ENCODE measurements at places on chromosomes 1 and 21.

DNA sequence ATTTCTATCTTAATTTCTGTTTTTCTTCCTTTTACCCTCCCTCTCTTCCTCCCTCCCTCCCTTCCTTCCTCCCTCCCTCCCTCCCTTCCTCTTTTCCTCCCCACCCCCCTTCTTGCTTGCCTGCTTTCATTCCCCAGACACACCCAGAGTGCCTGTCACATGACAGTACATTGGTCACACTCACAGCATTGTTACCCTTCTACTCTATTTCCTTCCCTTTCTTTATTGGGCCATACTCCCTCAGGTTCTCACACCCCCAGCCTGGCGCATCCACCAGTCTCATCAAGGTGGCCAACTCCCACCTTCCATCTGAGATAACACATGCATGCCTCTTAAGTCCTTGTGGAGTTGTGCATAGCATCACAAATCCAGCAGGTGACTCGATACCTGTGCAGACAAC, 10.9 kb downstream of the TMPRSS3 start:
- DNase-seq = no peak

DNA sequence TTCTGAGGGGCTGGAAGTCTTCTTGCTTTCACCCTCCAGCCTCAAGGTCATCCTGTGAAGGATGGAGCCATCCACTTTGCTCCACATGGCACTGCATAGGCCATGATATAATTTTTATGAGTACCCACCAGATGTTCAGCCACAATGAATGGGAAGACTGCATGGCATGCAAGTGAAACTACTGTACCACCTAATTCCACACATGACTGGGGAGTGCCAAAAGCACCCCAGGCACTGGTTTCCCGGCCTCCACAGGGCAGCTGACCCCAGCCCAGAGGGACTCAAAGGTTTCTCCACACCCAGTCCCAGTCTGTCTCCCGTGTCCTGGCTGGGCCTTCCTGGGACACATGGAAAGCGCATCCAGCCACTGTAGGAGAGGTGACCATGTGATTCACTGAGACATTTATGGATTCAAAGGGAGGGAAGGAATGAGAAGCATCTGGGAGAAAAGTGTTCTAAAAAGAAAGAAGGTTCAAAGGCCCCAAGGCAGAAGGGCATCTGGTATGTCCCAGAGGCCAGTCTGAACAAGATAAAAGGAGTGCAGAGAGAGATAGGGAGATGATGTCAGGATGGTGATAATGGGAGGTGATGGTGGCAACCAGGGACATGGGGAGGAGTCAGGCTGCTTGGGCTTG, 12.1 kb downstream of the RHOU start:
- no peak for DNase-seq

DNA sequence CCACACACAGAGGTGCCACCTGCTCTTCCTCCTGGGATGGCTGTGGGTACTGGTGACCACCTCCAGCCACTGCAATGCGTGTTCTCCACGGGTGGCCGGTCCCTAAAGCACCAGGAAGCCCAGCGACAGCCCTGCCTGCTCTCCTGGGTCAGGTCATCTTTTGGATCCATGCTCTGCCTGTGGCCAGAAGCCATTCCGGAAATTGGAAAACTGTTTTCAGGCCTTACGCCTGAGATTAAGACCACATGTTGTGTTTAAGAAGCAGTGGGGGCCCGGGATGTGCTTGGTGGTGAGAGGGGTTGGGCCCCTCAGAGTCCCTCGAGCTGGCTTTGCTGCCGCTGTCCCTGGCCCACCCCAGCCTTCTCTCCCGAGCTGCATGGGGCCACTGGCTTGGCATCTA, 150.8 kb downstream of the PEX14 start:
- no peak for DNase-seq

DNA sequence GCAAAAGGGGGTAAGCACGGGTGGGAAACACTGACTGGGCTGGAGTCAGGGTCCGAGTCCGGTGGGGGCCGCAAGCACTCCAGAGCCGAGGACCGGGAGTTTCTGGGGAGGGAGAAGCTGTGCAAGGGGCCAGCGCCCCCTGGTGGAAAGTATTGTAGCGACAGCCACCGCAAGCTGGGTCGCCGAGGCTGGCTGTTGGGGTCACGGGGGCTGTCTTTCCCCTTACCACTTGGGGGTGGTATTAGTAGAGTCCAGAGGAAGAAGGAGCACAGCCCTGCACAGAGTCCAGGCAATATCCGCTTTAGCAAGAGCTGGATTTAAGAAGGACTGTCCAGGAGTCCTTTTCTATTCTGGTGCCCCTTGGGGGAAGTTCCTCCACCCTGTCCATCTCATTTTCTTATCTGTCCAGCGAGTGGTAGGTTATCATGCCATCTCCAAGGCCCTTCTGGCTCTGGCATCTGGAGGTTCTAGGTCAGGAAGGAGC, 17.9 kb upstream of the ETV3 start:
- DNase-seq = no peak

GRCh38 chr1:157495285-157495684, 57.0 kb downstream of the FCRL5 start:
- DNase-seq = no peak

DNA sequence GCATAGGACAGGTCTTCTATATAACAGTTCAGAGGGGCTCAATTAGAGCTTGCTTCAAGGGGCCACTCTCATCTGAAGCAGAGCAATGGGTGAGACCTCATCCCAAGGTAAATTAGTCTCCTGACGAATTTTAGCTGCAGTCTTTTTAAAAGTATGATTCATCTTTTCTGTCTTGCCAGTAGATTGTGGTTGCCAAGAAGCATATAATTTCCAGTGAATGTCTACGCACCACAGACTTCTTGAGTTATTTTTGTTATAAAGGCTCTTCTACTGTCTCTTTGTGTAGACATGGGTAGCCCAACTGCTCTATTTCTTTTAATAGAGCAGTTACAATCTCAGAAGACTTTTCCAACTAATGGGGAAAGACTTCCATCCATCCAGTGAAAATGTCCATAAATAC, 108.9 kb upstream of the FMN2 start:
- DNase-seq = no peak

DNA sequence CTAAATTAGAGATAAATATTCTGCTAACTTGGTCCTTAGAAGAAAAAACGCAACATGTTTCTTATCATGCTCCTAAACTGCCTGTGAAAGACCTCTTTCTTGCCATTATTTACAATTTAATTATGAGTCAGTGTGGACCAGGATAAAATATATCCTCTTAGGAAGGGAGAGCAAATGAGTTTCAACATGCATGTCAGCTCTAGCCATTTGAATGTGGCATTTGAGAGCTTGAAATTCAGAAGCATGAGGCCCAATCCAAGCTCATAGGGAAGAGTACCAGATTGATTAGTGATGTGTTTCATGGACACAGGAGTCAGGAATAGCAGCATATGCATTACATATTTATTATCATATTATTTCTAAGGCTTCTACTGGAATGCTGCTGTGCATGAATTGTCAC, 39.3 kb downstream of the TBX15 start:
- no peak for DNase-seq

DNA sequence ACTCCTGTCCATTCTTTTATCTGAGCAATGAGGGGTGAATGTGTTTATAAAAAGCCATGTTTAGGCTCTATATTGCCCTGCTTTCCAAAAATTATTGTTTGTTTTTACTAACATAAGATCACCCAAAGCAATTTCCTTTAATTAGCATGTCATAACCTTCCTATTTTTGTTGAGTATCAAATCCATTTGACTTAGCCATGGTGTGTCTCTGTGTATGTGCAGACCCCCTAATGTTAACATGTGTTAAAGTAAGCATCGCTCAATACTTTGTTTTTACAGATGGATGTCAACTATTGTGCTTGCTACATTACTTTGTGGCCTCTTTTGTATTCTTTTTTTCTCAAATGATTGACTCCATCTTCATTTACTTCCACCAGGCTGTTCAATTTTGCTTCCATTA, 585.4 kb downstream of the USP25 start:
- DNase-seq = no peak

GRCh38 chr1:87712261-87713010, 383.8 kb downstream of the LMO4 start:
- DNase-seq = no peak

DNA sequence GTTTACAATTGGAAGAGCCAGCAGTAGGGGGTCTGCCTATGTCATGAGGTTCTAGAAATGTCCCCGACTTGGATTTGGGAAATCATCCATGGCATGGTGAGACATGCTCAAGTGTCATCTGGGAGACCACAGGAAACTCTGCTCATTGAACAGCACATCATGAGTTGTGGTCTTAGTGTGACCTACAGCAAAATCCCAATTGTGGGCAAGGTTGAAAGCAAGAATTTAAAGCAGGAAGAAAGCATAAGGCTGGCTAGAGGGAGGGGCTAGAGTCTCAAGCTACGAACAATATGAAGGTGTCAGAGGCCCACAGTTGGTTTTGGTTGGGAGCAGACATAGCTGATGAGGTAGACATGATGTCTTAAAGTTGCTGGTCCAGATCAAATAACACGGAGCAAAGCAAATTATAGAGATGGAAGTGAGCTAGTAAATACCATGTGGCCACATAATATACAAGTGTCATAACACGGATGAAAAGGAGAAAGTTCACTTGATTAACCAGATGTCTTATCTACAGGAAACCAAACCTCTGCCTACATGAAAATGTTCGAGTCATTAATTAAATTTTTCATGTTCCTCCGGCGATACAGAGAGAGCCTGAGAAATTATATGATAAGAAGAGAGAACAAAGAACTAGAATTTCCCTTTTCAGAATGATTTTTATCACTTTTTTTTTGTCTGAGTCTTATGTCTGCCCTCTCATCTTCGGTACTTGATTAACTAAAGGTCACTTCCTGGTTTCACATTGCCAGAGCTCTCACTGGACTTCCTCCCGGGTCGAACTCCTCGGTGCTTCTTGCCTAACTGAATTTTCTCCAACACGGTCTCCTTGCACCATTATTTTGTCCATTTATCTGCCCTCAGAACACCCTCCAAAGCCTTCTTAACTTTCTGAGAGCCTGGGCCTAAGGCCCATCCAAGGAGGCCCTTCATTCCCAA, 67.5 kb upstream of the DUSP10 start:
- no peak for DNase-seq

- DNase-seq = no peak
Measured at GRCh38 chr1:15680131-15680530, 4.0 kb upstream of the PLEKHM2 start.

DNA sequence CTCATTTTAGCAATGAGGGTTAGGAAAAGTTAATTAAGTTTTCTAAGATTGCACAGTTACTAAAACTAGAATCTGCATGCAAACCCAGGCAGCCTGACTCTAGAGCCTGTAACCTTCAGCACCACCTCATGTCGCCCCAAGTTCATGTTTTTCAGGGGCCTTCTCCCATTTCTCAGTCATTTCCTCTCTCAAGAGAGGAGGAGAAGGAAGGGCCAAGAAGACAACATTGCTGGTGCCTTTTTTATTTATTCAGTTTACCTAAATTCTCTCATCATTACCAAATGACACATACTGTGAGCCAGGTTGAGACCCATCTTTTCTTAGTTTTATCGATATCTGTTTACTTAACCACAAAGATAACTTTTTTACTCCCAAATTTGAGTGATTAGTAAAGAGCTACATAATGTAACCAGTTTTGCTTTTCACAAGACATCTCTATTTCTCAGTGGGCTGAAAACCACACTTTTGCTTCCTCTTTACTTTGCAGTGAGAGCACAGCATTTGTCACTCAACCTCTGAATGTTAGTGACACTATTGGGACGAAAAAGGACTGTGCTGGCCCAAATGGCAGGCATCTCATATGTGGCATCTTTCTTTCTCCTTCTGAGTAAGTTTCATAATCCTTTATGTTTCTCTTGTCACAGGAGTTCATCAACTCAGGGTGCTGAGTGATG, at the start of gene CD101:
Gene CD101 (plus strand): TSS at position 507 of the 674 bp plus-strand sequence. CDS start 58 bp downstream, at position 565.
- no peak for DNase-seq

- DNase-seq = no peak
Measured at GRCh38 chr1:203901581-203901980, 40.2 kb downstream of the SNRPE start.

GRCh38 chr1:119975006-119975405, 78.7 kb upstream of the ADAM30 start:
- no peak for DNase-seq

DNA sequence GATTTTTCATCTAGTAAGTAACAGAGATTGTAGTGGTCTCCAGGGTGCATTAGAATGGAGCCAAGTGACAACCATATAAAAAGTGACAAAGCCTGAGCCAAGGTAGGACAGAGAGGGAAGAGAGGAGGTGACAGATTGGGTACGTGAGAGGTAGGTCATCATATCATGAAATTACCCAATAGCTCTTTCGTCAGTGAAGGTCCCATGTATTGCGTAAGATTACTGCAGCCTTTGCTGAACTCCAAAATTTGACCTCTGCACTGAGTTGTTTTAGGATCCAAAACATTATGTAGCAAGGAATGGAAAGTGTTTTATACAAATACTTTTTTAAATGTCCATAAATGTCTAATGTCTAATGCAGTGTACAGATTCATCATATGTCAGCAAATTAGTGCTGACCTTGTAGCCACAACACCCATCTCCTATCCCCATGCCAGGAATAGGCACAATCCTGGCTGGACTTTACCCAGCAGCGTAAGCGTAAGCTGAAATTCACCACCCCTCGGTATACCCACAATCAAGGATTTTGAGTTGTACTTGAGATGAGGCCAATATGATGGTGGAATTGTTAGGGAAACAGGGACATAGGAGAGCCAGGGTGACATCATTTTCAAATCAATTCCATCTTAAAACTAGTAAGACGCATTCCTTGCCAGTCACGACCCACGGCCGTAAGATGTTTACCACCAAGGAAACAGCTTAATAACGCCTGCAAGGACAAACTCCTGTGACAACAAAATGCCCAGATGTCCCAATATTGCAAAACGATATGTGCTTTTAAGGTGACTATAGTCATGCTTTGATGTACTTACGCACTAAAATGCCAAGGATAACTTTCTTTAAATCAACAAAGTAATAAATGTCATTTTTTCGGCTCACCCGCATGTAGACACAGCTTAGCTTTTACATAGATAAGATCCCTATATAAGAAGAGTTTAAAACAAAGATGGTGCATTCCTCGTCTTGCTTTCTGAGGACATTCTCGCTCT, 38.1 kb upstream of the GREM2 start:
- DNase-seq = no peak

GRCh38 chr1:117610036-117610435, 4.2 kb downstream of the TENT5C start:
- no peak for DNase-seq

DNA sequence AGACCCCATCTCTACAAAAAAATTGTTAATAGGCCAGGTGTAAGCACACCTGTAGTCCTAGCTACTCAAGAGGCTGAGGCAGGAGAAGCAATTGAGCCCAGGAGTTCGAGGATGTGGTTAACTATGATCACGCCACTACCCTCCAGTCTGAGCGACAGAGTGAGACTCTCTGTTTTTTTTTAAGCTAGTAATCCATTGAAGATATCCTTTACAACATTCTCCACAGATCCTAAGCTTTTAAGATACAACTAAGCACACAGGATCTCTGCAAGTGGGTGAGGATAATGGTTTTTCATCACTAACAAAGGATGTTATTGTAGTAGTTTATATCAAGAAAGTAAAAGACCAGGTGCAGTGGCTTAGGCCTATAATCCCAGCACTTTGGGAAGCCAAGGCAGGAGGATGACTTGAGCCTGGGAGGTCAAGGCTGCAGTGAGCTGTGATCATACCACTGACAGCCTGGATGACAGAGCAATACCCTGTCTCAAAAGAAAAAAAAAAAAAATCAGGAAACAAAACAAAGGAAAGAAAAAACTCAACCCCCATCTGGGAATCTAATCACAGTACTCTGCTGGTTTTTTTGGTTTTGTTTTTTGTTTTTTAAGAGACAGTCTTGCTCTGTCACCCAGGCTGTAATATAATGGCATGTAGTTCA, 166.1 kb downstream of the RERE start:
- DNase-seq = no peak
